ENCODE measurements at places on chromosomes 12 and 14. TPM values are rescaled to one million over a fixed set of nuclear protein-coding genes. Genes with fewer than 3 reads are reported as not detected.

Gene SLC8A3
- not detected for total RNA-seq

Gene SIX1
- total RNA-seq = 0.30 TPM

Gene KIF26A
- total RNA-seq = 9.4 TPM

Gene GPR68
- 2.2 TPM for total RNA-seq

Gene TRIAP1
- 81.4 TPM for total RNA-seq

Gene FICD
- 4.7 TPM for total RNA-seq

Gene PRMT5
- 71.5 TPM for total RNA-seq

Gene CCDC38
- total RNA-seq = 0.15 TPM

Gene KERA
- total RNA-seq = not detected

Gene LTBR
- 135 TPM for total RNA-seq

Gene NANOG
- total RNA-seq = not detected

Gene TEP1
- total RNA-seq = 16.3 TPM

Gene SLC10A1
- total RNA-seq = not detected

Gene ACAD10
- 12.7 TPM for total RNA-seq

Gene GPRC5A
- total RNA-seq = 57.3 TPM

Gene TAS2R19
- total RNA-seq = 0.53 TPM

Gene EGLN3
- total RNA-seq = 0.30 TPM

Gene GPR132
- 0.13 TPM for total RNA-seq

Gene UBR7
- total RNA-seq = 33.8 TPM

Gene SYT10
- total RNA-seq = not detected

Gene ENDOU
- not detected for total RNA-seq

Gene KRT82
- total RNA-seq = not detected

Gene NYNRIN
- total RNA-seq = 5.5 TPM

Gene PLBD1
- 0.27 TPM for total RNA-seq

Gene PAX9
- not detected for total RNA-seq

Gene COX8C
- total RNA-seq = not detected

Gene INHBE
- total RNA-seq = not detected

Gene SLC8B1
- 37.6 TPM for total RNA-seq

Gene SPATS2
- 21.4 TPM for total RNA-seq

Gene IPO4
- total RNA-seq = 67.6 TPM

Gene CLEC1A
- 21.0 TPM for total RNA-seq

Gene IFNG-AS1
- not detected for total RNA-seq

Gene PZP
- 0.20 TPM for total RNA-seq

Gene EPYC
- not detected for total RNA-seq

Gene PLXNC1
- total RNA-seq = 0.80 TPM

Gene NKX2-8
- not detected for total RNA-seq

Gene KCNJ8
- total RNA-seq = not detected

Gene RPL10L
- total RNA-seq = not detected

Gene CD27
- not detected for total RNA-seq

Gene C1R
- total RNA-seq = 2.5 TPM

Gene SMCO3
- not detected for total RNA-seq

Gene OASL
- 7.7 TPM for total RNA-seq

Gene TAS2R50
- 0.20 TPM for total RNA-seq

Gene AICDA
- total RNA-seq = not detected

Gene TAC3
- total RNA-seq = not detected

Gene SDS
- not detected for total RNA-seq

Gene ZDHHC22
- not detected for total RNA-seq

Gene TMTC3
- total RNA-seq = 41.4 TPM

Gene ARF6
- 70.6 TPM for total RNA-seq

Gene CREBL2
- total RNA-seq = 21.7 TPM

Gene SYCP3
- total RNA-seq = not detected

Measured in mammary microvascular endothelial cell (primary cell).